ENCODE measurements at places on chromosomes 3 and 15.

- no peak for DNase-seq
These were observed 15.2 kb downstream of the CA12 start for GRCh38 chr15:63366451-63366850.

- no peak for DNase-seq
These were observed 140.6 kb upstream of the PRR20G start for GRCh38 chr3:127428344-127428997.

DNA sequence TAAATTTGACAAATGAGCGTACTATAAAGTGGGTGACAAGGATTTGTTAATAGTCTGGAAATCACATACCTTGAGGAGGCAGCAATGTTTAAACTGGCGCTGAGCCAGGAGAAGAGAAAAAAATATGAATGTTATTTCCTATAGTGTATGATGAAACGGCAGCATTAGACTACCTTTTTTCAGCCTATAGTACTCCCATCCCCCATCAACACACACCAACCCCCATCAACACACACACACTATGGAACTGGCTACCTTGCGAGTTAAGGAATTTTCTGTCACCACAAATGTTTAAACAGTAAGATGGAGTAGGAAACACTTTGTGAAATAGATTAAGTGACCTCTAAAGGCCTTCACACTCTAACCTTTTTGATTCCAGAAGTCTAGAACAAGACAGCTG, 46.8 kb upstream of the ZCWPW2 start:
- DNase-seq: no peak

DNA sequence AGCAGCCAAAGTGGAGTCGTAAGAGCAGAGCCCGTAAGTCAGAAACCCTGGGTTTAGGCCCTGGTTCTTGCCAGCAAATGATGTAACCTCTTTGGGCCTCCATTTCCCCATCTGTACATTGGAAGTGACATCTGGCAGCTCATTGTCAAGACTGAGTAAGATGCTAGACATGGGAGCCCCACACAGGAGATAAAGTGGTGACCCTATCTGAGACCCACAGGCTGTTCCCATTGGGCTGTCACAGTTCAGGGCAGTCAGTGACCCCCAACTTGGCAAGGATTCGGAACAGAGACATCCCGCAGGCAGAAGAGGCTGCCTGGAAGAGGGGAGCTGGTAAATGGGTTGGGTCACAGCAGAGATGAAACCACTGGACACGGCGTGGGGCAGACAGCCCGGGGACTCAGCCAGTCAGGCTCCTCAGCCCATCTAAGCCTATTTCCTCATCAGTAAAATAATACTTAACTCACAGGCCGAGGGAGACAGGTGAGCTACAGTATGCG, 1.8 kb downstream of the CLN6 start:
- no peak for DNase-seq

DNA sequence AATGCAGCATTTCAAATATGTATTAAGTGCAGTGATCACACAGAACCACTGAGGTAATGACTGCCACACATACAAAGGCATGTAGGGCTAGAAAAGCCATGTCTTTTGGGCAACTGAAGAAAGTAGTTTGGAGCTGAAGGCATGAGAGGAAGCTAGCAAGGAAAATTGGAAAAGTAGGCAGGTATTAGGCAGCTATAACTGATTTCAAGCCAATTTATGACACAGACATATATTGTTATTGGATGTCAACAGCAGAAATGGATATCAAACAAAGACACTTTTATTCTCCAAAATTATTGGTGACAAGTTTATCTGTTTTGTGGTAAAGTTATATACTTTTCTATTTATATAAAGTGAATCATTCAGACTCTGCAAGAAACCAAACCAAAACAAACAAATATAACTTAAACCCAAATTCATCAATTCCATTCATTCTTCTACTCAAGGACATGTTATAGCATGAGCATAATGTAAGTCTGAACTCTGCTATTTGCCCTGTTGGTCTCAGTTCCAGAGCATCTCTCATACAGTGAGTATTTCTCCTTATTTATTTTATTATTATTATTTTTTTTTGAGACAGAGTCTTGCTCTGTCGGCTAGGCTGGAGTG, 307.4 kb upstream of the COL8A1 start:
- no peak for DNase-seq

GRCh38 chr3:193620057-193620456, 27.0 kb downstream of the OPA1 start:
- DNase-seq: no peak

GRCh38 chr3:128714887-128715491, 11.0 kb upstream of the RAB7A start:
- DNase-seq: no peak

- DNase-seq: no peak
These were observed 25.8 kb downstream of the ST6GAL1 start for GRCh38 chr3:186955898-186956696.

DNA sequence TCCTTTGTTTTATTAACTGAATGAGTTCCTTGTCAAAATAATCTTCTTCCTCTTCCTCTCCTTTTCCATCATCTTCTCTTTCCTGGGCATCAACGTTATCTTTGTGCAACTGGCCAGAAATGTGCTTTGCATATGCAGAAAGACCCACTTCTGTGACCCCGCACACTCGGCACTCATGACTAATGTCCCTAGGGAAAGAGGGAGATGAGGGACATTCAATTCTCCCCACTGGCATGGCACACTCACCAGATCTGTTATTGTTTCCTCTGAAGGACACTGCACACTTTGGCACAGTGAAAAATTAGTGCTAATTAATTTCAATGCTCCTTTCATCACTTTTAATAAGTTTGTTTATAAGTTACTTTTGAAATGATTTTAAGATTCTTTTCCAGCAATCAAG, 34.0 kb downstream of the ZNF106 start:
- no peak for DNase-seq

DNA sequence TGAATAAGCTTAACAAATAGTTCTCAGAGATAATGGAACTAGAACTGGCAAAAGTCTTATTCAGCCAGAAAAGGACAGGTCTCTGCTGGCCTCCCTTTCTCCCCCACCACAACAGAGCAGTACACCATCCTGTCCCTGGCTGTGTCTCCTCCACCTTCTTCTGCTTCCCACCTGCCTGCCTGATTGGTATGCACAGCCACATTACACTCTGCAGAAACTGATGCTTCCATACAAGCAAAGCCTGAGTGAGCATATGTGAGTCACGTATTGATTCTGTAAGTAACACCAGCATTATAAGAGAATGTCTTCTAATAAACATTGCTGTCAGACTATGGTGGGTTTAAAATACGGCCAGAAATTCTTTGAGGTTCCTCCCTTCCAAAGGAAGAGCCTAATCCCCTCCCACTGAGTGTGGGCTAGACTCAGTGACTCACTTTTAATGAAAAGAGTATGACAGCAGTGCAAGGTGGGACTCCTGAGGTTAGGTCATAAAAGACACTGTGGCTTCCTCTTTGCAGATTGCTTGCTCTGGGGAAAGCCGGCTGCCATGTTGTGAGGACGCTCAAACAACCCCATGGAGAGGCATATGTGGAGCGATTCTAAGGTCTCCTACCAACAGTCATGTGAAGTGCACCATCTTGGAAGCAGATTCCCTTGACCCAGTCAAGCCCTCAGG, 44.4 kb downstream of the ANXA2 start:
- no peak for DNase-seq

- DNase-seq: no peak
These were observed 29.7 kb downstream of the ACSBG1 start for GRCh38 chr15:78204351-78205309.

All from HTR-8/SVneo (cell line).